ENCODE measurements at places on chromosomes 1 and 21.
A peak's percentile ranks its signal among the peaks of the same experiment; 100 is the strongest.

DNA sequence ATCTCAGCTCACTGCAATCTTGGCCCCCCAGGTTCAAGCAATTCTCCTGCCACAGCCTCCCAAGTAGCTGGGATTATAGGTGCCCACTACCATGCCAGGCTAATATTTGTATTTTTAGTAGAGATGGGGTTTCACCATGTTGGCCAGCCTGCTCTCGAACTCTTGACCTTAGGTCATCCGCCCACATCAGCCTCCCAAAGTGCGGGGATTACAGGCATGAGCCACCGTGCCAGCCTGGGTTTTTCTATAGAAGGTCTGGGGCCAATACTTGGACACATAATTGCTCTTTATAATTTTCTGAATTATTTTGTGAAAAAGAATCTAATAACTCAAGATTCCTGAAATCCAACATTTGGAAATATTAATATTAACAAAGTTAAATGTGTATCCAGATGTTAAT, 1267.7 kb upstream of the ADGRL4 start:
- DNase-seq, result no peak

GRCh38 chr1:9892563-9893528, 17.2 kb downstream of the CTNNBIP1 start:
- peak; percentile 77 for DNase-seq

GRCh38 chr1:52926864-52927211, 238 bp upstream of the SCP2 start:
- DNase-seq, result no peak

GRCh38 chr1:36408479-36408878, 10.8 kb upstream of the LSM10 start:
- peak; percentile 75 for DNase-seq
